ENCODE measurements at places on chromosomes 1 and 21. TPM values are rescaled to one million over a fixed set of nuclear protein-coding genes. Genes with fewer than 3 reads are reported as not detected.

- H3K4me1 ChIP-seq, result peaks cover 44% of the 10 kb centered on the region
- no peaks in the 10 kb centered on the region for H3K36me3 ChIP-seq
- H3K27me3 ChIP-seq, result no peaks in the 10 kb centered on the region
- peak overlapping the region; percentile 93 for H3K27ac ChIP-seq
- peak overlapping the region; percentile 83 for H3K4me3 ChIP-seq
These were observed 27.5 kb upstream of the EPB41 start for GRCh38 chr1:28886731-28887418.

GRCh38 chr1:47547753-47548573 lies 110.1 kb downstream of the FOXD2 start:
- H3K4me3 ChIP-seq, result no peak overlapping the region
- H3K27ac ChIP-seq, result no peak overlapping the region
- peaks cover 10% of the 10 kb centered on the region for H3K27me3 ChIP-seq
- no peaks in the 10 kb centered on the region for H3K36me3 ChIP-seq

DNA sequence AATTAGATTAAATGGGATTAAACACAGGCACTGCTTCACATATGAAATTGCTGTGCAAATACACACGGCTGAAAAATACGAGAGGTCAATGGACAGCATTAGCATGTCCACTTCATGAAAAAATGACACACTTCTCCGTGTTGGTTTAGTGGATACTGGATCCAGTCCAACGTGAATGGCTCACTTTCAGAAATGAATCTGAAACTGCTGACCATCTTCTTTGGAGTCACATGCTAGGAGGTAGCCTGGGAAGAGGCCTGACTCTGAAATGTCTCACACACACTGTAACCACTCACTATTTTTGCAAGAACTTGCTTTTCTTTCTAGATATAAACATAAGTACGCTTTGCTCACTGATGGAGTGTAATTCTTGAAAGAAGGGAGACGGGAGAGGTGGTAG lies 127.3 kb downstream of the HLCS start:
- no peaks in the 10 kb centered on the region for H3K4me1 ChIP-seq
- H3K27me3 ChIP-seq, result no peaks in the 10 kb centered on the region
- H3K27ac ChIP-seq, result no peak overlapping the region
- no peak overlapping the region for H3K4me3 ChIP-seq

DNA sequence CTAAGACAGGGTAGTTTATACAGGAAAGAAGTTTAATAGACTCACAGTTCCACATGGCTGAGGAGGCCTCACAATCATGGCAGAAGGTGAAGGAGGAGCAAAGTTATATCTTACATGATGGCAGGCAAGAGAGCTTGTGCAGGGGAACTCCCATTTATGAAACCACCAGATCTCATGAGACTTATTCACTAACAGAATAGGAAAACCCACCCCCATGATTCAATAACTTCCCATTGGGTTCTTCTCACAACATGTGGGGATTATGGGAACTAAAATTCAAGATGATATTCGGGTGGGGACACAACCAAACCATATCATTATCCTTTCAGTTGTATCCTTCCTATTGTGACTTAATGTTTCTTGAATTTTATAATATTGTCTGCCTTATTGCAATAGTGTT lies 13.4 kb upstream of the DDAH1 start:
- H3K36me3 ChIP-seq, result no peaks in the 10 kb centered on the region
- peaks cover 19% of the 10 kb centered on the region for H3K27me3 ChIP-seq
- H3K27ac ChIP-seq, result no peak overlapping the region
- no peak for DNase-seq
- H3K4me1 ChIP-seq, result peaks cover 2% of the 10 kb centered on the region

The TMOD4 gene
- total RNA-seq, result 2.3 TPM

Measured in activated naive CD8-positive, alpha-beta T cell treated with anti-CD3 and anti-CD28 coated beads for 36 hours (primary cell).